ENCODE measurements at places on chromosomes 7 and 10.
A peak's percentile ranks its signal among the peaks of the same experiment; 100 is the strongest.

DNA sequence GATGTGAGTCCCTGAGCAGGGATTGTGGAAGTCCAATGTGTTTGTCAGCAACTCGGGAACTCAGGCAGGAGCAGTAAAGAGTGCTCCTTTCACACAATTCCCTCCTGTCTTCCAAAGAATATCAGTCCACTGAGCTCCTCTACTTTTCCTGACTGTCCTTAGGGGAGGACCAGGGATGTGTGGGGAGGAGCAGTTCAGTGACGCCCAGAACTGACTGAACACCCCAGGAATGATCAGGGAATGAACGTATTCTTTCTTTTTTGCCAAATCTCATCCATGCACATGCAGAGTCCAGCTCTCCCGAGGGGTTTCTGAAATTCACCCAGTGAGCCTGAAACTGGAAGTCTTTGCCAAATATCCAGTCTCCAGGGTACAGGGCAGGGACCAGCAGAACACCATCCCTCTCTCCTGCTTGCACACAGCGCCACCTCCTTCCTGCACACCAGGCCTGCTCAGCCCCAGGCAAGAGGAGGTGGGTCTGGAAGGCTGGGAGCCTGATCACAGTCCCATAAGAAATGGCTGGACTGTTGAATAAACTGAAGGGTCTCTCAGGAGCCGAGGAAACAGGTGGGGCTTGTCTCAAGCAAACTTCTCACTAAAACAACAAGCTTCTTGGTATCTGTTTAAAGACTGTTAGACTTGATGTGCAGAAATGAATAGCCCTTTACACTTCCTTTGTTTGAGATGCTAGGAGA lies 294.7 kb downstream of the C7orf25 start:
- DNase-seq = no peak

- no peak for DNase-seq
These were observed 120.6 kb downstream of the LRRC4 start for GRCh38 chr7:127910670-127911069.

DNA sequence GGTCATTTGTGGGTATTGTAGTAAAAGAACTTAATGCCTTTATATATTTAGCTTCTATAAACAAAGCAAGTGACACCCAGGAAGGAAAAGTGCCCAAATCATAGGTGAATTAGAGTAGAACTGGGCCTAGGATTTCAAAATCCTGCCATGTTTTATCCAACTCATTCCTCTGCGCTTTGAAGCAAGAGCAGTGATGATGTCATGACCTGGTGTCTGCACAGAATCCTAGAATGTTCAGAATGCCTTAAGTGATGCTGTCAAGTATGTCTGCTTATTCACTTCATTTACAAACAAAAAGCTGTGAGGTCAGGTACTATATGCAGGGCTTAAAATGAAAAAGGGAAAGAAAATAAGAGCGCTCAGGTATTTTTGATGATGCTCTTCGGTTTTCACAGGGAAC lies 737.2 kb upstream of the ANKRD30A start:
- no peak for DNase-seq

DNA sequence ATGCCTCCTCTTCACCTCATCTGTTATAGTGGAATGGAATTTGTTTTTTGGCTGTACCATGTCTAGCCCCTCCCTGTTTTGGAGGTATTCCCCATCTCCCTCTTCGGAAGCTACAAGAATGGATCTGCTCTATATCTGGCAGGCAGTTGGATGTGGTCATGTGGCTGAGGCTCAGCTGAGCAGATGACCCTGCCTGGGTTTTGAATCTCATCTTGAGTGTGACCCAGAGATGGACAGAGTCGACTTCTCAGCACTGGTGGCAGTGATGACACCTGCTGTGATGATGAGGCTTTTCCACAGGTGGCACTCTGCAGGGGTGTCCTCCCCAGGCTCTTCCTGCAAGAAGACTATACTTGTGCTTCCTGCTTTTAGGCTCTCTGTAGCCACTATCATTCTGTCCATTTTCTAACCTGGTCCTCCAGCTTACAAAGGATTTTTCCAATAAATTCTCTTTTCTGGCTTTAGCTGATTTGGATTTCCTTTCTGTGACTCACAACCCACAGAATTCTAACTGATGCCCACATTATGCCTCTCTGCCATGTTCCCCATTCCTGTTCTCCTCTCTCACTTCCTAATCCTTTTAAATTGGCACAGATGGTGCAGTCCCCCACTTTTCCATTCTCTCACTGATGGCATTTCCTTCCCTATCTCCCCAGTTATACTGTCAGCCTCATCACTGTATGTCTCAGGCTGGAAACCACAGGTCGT lies 7.5 kb upstream of the ARHGAP22 start:
- DNase-seq = no peak

GRCh38 chr10:69715156-69715898 lies 85.3 kb downstream of the FAM241B start:
- DNase-seq = no peak

DNA sequence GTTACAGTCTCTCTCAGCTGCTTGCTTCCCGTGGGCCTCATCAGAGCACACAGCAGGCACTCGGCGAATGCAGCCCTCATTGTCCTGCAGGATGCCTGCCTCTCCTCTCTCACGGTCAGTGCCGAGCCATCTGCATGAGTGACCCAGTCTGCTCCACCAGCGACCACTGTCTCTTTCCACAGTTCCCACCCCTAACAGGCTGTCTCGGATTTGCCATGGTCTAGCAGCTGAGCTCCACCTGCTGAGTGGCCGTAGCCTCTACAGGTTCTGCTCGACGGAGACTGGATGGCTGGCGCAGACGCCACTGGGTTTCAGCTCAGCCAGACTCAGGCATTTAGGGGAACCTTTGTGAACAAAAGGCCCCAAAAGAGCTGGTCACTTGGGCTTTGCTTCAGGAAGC lies 209.4 kb upstream of the FOXK1 start:
- DNase-seq = no peak

DNA sequence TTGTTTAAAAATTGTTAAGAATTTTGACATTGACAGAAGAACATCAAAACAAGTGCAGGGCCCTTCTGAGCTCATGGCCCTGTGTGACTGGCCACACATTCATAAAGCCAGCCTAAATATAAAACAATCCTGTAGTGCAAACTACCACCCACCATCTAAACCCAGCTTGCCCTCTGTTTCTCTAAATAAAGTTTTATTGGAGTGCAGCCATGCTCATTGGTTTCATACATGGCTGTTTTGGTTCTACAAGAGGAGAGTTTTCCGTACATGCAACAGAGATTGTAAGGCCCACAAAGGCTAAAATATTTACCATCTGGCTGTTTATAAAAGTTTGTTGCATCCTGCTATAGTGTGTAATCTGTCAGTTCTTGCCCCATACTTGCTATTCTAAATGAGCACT lies 54.6 kb upstream of the TRIM24 start:
- DNase-seq = no peak

DNA sequence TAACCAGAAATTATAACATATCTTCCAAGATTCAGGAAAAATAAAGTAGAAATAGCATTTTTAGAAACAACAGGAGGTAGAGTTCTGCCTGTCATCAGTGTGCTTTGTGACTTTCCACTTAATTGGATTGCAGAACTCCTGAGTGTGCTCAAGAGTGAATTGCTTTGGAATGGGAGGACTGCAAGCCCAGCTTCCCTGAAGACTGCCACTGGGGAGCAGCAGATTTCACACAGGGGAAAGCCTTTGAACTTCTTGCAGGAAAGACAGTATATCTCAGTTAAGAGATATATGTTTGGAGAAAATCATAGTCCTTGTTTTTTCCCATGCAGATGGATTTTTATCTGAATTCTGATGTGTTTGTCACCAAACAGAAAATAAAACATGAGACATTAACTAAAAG lies 124.5 kb downstream of the TMEM168 start:
- DNase-seq = peak; percentile 8

- DNase-seq = no peak
These were observed 55.7 kb upstream of the IL6 start for GRCh38 chr7:22671177-22671879.

DNA sequence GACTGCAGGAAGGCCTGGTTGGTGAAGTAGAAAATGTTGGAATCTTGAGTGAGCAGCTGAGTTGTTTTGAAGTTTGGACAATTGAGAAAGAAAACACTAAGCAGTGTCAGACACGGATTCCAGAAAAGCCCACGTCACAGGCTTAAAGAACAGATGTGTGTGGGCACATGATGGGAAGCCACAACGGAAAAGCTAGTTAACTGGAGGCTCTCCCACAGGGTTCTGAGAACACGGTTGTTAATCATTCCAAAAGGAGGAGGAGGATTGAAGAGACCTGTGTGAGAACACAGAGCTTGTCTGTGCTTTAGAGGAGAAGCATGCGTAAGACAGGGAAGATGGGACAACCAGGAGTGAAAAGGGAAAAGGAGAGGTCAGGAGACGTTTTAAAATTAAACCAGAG lies 42.6 kb downstream of the SHH start:
- no peak for DNase-seq

Measured in NB4 (cell line).